ENCODE measurements at places on chromosomes 1 and 21.
A peak's percentile ranks its signal among the peaks of the same experiment; 100 is the strongest.

DNA sequence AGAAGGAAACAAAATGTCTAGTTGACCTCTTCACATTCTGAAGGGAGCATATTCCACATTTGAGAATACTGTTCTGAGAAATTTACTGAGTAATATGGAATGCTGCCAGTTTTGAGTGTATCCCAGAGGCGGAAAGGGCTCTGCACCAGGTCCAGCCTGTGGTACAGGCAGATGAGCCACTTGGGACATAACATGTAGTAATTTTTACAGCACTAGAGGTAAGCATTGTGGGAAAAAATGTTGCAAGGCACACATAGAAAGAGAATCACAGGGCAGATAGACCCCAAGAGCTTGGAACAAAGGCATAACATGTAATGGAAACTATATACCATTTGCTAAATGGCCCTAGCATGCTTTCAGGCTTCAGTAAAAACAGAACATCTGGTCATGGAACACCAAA lies 228.5 kb downstream of the USH2A start:
- DNase-seq: no peak

DNA sequence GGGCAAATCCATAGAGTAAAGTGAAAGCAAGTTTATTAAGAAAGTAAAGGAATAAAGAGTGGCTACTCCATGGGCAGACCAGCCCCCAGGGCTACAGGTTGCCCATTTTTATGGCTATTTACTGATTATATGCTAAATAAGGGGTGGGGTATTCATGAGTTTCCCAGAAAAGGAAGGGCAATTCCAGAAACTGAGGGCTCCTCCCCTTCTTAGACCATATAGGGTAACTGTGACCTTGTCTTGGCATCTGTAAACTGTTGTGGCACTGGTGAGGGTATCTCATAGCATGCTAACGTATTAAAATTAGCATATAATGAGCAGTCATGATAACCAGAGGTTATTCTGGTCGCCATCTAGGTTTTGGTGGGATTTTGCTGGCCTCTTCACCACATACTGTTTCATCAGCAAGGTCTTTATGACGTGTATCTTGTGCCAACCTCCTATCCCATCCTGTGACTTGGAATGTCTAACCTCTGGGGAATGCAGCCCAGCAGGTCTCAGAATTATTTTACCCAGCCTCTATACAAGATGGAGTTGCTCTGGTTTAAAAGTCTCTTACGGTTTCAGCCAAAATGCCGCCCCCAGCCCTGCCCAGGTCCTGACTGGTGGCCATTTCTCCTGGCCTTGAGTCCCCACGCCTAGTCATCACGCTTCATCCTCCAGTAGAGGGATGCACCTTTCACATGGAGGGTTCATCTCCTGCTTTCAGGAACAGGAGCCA lies 982 bp upstream of the TRIM17 start:
- no peak for DNase-seq

GRCh38 chr21:26852423-26852822 lies 7.2 kb upstream of the ADAMTS1 start:
- DNase-seq: no peak

DNA sequence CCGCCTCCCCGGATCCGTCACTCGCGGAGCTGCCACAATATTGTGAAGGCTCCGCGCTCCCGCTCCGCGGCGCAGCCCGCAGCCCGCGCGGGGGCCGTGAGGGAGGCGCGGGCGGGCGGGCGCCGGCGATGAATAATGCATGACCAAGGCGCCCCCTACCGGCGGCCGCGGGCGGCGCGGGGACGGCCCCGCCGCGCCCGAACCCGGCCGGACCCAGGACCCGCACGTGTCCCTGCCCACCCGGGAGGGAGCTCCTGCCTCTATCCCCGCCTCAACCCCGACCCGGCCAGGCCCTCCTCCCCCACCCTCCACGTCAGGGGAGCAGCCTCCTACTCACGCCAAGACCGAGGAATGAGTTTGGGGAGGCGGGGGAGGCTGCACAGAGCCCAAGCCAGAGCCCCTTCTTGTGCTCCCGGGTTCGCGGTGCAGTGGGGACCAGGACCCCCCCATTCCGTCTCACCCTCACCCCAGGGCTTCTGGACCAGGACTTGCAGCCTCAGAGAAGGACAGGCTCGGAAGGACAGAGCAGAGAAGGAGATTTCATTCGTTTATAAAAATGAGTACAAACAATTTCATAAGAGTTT lies 70.8 kb upstream of the CASZ1 start:
- DNase-seq: peak; percentile 74

DNA sequence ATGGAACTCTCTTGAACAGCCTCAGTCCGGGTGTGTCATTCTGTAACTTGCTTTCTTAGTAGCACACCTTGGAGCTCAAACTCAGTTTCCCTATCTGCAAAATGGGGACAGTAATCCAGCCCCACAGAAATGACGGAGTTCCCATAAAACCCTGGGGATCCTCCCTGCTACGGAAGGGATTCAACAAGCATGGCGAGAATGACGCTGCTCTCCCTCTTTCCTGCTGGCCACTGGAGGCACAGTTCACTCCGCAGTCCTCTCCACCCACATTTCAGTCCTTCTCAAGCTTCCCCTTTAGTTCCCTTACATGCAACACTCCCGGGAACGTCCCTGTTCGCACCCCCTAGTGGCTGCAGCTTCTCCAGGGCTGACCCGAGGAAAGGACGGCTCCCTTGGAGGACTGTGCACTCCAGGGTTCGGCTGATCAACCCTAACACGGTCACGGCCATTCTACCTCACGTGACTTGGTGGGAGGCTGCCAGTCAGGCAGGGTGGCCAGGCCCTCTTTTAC lies 20.6 kb downstream of the RUNX3 start:
- DNase-seq: no peak

GRCh38 chr1:64758233-64758632 lies 13.4 kb downstream of the RAVER2 start:
- no peak for DNase-seq

GRCh38 chr1:61050541-61051442 lies 31.6 kb upstream of the NFIA start:
- no peak for DNase-seq

DNA sequence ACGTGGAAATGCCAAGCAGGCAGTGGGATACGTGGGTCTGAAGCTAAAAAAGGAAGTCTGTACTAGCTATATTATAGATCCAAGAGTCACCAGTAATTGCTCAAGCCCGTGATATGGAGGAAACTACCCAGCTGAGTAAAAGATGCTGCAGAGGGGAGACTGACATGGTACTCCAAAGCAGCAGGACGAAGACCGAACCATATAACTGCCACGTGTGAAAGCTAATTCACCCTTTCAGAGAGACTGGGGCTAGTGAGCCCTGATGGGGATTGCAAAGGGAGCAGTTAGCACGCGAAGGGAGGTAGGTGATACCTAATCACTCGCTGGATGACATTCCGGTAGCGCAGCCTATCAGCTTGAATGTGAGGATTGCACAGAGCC lies 316 bp downstream of the AP4B1 start:
- DNase-seq: no peak

- DNase-seq: no peak
These were observed 8.3 kb downstream of the NHLH2 start for GRCh38 chr1:115832651-115833050.

- DNase-seq: no peak
These were observed 3.1 kb downstream of the CLIC6 start for GRCh38 chr21:34671891-34672290.

GRCh38 chr1:184112176-184112948 lies 60.8 kb downstream of the TSEN15 start:
- no peak for DNase-seq

DNA sequence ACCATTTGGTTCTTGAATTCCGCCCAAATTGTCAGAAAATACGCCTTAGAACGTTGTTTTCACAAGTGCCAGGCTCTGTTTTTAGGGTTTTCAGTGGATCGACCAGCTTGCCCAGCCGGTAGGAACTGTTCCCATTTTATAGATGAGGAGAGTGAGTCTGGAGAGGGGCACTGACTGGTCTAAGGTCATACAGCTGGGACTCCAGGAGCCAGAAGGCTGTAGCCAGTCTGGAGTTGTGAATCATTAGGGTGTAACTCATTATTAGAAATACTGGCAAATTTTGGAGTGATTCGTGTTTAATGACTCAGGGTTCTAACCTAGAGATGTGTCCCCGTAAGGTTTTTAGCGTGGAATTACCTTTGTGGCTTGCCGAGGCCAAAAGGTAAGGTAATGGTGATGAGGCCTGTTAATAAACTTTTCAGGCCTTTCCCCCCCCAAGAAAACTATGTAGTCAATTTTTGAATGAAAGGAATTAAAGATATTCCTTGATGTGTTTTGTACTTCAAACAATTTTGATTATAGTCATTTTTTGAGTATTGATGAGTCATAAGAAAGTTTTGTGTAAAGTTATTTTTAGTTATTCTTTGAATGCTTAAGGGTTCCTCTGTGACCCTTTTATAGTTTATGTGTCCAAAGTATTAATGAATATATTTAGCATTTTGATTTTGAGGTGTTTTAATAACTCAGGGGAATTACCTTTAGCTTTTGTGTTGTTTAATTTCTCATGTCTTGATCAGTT lies 2.1 kb downstream of the DYRK1A start:
- peak; percentile 50 for DNase-seq

- no peak for DNase-seq
These were observed 1.2 kb upstream of the VWA1 start for GRCh38 chr1:1434131-1434823.

DNA sequence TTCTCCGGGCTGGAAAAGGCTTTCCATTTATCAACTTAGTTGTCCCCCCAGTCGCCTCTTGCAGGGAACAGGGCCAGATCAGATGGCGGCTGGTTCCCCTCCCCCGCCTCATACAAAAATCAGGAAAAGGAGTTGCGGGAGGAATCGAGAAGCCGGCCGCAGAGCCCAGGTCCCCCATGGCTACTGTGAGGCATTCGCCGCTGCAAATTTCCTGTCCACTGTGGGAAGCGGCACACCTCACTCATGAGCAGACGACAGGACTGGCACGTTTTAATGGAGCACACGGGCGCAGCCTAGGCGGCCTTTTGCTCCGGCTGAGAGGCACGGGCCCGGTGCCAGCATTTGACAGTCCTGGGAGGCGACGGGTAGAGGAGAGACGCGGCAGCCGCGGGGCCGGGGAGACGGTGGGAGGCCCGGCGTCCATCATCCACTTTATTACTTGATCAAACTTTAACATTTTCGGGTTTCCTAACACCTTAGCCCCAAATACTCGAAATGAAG lies 1.1 kb downstream of the GNG4 start:
- no peak for DNase-seq

DNA sequence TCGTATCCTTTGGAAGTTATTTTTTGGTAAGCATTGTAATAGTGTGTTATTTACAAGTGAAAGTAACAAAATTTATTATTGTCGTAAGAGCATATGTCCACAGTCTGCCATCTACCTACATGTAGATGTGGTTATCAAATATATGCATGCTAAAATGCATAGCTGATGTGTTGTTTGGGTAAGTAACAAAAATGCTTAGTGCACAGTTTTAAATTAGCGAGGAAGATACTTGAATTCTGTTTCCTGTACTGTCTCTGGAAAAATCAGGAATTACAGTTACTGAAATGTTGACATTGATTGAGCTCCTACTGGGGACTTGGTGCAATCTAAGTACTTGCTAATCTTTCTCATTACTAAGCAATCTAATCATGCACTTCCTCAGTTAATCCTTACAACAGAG lies 14.3 kb downstream of the WDR64 start:
- DNase-seq: no peak

DNA sequence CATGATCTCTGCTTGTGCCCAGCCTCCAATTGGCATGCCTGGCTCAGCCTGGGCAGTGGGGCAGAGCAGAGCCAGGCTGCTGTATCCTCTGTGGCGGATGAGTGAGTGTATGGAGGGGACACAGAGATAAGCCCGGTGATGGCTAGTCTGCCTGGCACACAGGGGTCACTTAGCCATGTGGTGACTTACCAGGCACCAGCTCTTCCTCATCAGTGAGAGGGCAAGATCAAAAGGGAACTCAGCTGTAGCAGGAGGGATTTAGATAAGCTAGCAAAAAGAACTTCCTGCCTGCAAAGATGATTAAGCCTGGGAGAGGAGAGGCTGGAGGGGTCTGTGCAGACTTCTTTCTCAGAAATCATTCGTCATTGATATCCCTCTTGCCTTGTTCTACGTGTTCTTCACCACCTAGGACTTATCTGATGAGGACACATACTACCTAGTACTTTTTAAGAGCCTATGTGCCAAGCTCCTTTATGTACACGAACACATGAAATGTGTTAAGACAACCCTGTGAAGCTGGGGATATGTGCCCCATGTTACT lies 7.9 kb downstream of the KIF21B start:
- peak; percentile 42 for DNase-seq

DNA sequence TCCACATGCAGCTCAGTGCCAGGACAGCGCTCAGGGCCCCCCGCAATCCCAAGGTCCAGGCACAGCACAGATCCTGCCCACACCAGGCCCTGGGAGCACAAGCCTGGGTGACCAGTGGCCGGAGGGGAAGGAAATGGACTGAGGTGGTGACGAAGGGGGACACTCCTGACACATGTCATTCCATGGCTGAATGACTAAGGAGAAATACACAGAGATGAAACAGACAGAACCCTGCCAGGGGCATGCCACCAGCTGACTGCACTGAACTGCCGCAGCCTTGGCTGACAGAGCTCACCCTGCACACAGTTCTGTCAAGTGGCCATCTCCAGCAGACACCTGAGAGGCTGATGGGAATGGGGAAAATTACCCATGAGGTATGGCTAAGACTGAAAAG lies 56.1 kb downstream of the HSF2BP start:
- no peak for DNase-seq

DNA sequence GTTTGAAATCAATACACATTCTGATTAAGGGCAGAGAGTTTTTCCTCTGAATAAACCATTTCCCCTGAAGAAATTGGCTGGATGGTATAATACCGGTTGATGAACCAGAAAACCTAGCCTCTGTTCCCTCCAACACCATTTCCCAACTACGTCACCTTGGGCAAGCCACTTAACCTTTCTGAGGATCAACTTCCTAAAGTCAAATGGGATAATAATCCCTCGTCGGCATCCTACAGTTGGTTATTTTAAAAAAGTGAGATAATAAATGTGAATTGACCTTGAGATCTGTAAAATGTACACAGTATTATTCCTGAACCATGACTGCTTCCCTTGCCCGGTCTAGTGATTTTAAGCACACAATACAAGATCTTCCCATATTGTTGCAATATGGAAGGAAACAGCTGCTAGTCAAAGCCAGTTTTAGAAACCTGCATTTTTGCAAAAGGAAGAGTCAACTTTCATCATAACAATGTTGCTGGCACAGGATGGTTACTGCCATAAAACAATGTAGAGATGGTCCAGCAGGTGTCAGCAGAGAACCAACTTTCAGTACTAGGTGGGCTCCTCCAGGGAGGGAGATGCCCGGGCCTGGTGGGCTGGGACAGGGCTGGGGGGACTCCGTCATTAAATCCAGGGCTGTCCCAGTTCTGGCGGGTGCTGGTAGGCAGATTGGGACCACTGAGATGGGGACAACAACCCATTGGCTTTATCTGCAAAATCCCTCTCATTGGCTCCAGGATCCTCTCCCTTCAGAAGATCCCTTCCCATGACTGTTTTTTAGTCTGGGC lies 5.2 kb upstream of the HLX start:
- DNase-seq: peak; percentile 66
